Immature natural killer cell (primary cell): ENCODE measurements at places on chromosomes 3 and 15.

DNA sequence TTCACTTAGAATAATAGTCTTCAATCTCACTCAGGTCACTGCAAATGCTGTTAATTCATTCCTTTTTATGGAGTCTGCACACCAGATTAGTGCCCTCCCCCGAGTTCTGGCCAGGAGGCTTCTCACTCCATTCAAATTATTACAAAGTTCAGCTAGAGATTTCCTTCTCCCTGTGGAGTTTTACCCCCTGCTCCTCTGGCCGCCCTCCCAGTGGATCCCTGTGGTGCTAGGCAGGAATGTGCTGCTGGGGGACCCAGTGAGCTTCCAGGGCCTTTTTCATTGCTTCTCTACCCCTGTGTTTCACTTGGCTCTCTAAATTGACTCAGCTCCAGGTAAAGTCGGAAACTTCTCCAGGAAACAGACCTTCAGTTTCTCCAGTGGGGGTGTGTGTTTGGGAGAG is 42.7 kb upstream of the CD200R1L start:
- DNase-seq, result no peak

GRCh38 chr3:55966566-55966965 is 479.5 kb upstream of the WNT5A start:
- no peak for DNase-seq

GRCh38 chr3:57900786-57901185 is 107.4 kb upstream of the FLNB start:
- DNase-seq, result no peak

- no peak for DNase-seq
Observed at GRCh38 chr3:196423044-196423781, 9.0 kb downstream of the UBXN7 start.

DNA sequence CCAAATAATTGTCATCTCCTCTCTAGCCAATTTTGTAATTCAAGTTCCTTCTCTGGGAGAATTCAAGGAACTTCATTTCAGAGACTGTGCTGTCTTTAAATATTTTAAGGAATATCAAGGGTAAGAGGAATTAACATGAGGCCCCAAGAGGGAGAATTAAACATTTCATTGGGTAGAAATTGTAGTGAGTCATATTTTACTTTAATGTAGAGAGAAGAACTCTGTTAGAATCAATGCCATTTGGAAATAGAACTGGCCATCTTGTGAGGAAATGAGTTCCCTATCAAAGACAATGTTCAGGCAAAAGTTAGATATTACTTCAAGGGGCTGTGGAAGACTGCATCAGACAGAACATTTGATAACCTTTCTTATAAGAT is 43.5 kb upstream of the TP63 start:
- DNase-seq, result no peak

- DNase-seq, result no peak
Observed at GRCh38 chr3:10655105-10655504, 149.7 kb upstream of the ATP2B2 start.

DNA sequence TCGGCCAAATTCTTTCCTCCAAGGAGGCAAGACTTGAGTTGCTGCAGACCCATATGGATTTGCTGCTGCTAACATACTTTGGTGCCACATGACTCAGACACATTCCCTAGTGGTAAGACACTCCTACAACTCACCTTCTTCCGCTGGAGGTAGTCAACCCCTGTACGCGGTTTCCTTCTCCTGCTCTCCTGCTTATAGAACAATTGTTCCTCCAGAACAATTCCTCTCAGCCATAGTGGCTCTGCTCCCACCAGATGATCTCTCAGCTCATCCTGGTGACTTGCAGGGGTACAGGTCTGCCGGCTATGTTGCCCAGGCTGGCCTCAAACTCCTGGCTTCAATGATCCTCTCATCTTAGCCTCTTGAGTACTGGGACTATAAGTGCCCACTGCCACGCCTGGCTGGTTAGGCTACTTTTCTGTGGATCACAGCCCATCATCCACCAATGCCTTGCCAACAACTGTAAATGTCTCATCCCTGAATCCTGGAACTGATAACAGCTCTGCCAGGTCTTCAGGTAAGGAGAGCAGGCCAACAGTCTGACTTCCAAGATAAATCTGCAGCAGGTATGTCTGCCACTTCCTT is 2.4 kb upstream of the CXCR6 start:
- DNase-seq, result no peak

GRCh38 chr3:29635888-29636287 is 355.0 kb downstream of the RBMS3 start:
- DNase-seq, result no peak

DNA sequence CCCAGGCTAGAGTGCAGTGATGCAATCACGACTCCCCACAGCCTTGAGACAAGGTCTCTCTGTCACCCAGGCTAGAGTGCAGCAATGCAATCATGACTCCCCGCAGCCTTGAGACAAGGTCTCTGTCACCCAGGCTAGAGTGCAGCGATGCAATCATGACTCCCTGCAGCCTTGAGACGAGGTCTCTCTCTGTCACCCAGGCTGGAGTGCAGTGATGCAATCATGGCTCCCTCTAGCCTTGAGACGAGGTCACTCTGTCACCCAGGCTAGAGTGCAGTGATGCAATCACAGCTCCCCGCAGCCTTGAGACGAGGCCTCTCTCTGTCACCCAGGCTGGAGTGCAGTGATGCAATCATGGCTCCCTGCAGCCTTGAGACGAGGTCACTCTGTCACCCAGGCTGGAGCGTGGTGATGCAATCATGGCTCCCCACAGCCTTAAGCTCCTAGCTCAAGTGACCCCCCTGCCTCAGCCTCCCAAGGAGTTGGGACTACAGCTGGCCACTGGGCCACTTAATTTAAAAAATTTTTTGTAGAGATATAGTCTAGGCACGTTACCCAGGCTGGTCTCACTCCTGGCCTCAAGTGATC is 26.1 kb downstream of the TFRC start:
- no peak for DNase-seq

DNA sequence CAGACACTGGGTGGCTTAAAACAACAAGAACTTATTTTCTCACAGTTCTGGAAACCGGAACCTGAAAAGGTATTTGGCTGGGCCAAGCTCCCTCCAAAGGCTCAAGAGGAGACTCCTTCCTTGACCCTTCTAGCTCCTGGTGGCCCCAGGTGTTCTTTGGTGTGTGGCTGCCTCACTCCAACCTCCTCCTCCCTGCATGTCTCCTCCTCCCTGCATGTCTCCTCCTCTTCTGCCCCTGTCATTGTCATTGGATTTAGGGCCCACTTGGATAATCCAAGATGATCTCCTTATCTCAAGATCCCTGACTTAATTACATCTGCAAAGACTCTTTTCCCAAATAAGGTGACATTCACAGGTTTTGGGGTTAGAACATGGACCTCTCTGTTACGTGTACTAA is 69.8 kb upstream of the MFGE8 start:
- DNase-seq, result no peak

DNA sequence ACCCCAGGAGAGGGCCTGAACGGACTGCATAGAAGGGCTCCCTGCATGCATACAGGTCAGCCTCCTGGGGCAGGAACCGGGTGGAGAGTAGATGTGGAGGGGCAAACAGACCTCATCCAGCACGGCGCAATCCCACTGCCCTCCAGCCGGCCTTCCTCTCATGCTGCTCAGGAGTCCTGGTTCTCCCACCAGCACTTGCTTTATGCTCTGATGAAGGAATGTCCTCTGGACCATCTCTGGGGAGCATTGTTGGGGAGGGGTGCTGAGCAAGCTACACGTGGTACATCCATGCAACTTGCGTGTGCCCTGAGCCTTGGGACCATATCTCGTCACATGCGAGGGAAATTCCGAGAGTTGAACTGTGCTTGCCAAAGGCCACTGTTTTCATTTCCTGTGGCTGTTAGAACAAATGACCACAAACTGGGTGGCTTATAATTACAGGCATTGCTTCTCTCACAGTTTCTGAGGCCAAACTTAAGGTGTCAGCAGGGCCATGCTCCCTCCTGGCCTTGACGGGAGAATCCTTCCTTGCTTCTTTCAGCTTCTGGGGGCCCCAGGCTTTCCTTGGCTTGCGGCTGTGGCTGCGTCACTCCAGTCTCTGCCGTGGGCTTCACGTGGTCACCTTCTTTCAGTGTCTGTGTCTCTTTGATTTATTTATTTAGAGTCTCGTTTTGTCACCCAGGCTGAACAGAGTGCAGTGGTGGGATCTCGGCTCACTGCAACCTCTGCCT is 12.2 kb downstream of the SELENOS start:
- no peak for DNase-seq

GRCh38 chr15:70324001-70324974 is 226.6 kb upstream of the TLE3 start:
- no peak for DNase-seq

DNA sequence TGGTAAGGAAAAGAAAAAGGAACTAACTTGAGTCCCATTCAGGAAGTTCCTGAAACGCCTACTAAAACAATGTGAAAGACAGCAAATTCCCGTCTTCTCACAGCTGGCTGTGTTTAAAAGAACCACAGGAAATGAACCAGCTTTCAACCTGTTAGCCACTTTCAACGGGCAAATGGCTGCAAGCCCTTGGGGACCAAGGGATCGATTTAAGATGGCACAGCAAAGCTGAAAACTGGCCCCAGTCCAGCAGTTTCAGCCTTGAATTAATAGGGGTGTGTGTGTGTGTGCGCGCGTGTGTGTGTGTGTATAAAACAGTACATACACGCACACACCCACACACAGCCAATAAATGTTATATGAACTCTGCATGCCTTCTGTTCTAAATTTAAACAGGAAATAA is 168.7 kb upstream of the TMCO5A start:
- DNase-seq, result peak; percentile 1

GRCh38 chr15:92808598-92809063 is 91.5 kb upstream of the CHD2 start:
- DNase-seq, result no peak

- no peak for DNase-seq
Observed at GRCh38 chr15:92421976-92422375, 28.3 kb downstream of the ST8SIA2 start.

DNA sequence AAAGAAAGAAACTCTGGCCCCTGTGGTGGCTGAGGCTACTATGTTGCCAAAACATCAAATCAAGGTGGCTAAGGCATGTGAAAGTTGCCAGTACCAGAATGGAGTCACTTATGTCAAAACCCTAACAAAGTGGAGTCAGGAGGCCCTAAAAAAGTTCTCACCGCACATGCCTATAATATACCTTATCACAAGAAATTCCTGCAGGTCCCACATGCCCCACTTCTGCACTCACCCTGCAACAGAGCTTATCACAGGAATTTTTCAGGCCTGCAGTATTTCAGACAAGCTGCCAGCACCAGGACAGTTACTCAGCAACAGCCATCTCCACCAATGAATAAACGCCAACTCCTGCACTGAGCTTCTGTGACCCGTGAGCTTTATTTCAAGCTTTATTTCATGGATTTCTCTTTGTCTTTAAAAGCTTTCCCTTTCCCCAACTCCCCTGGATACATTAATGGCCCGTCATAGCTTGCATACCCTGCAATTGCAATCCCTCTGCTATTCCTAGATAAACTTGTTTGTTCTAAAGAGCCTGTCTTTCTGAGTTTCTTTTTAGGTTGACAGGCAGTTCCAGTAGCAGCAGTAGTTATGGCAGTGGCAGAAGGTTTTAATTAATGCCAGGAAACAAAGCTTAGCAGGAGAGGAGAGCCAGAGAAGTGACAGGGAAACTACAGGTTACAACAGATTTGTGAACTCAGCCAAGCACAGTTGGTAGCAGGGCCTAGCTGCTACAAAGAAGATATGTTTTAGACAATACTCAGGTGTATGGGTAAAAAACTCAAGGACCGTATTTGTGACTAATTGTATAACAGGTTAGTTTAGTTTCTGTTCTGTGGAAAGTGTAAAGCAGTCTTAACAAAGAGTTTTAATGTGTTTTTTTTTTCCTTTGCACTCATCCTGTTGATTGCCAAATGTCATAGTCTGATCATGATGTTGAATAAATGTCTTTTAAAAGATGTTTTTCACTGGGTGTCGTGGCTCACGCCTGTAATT is 15.9 kb upstream of the TMEM42 start:
- DNase-seq, result no peak

DNA sequence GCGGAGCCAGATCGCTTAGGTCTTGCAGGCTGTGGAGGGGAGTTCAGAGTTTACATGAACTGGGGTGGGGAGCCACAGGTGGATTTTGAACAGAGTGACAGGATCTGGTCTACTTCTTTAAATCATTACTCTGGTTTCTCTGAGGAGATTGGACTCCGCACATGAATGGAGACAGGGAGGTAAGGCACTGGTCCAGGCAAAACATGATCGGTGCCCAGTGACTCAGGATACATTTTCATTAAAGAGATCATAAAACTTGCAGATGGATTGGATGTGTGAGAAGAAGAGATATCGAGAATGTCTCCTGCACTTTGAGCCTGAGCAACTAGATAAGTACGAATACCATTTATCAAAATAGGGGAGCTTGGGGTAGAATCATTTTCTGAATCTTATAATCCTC is 61.8 kb upstream of the CMSS1 start:
- no peak for DNase-seq

DNA sequence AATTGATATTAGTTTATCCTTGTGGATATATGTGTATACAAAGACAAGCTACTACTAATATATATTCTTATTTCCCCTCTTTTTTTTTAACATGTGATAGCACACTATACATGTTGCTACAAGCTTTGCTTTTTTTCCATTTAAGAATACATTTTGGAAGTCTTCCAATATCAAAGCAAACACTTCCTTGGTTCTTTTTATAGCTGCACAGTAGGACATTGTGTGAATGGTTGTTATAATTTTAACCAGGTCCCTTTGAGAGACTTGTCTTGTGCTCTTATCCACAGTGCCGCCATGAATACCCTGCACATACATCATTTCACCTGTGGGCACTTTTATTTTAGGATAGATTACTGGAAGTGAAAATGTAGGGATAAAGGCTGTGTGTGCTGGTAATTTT is 88.7 kb downstream of the CACNA2D3 start:
- DNase-seq, result no peak

- DNase-seq, result no peak
Observed at GRCh38 chr3:69406163-69406562, 20.3 kb upstream of the FRMD4B start.

DNA sequence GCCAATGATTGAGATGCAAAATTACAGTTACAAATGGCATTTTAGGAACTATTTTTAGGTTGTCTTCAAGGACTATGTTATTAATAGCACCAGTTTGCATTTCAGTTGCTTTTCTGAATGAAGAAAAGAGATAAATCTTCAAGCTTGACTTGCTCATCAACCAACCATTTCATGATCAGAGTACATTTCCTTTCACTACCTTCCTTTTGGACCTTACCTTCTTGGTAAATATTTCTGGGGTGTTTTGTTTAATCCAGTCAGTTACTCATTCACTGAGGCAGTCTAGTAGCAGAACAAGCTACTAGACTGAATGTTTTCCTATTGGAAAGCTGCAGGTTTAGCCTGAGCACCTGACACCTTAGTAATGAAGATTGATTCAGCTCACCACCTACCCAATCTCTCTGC is 8.2 kb downstream of the SLC27A2 start:
- no peak for DNase-seq

DNA sequence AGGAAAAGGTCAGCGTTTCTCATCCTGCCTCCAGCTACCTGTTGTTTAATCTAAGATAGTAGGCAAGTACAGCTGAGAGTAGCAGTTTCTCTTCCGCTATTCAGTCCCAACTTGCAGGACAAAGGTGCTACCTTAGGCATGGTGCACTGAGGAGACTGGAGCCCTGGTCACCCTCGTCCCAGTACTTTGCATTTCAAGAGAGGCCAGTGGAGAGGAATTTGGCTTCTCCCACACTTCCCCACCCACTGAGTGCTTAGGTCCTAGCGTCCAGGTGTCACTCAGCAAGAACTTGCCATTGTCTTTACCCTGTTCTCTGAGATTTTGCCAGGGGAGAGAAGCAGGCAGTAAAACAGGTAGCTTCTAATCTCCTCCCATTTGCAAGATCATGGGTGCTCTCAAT is 12.5 kb upstream of the RPN1 start:
- no peak for DNase-seq
